Activated naive CD4-positive, alpha-beta T cell (primary cell): ENCODE measurements at places on chromosomes 6 and 20.

DNA sequence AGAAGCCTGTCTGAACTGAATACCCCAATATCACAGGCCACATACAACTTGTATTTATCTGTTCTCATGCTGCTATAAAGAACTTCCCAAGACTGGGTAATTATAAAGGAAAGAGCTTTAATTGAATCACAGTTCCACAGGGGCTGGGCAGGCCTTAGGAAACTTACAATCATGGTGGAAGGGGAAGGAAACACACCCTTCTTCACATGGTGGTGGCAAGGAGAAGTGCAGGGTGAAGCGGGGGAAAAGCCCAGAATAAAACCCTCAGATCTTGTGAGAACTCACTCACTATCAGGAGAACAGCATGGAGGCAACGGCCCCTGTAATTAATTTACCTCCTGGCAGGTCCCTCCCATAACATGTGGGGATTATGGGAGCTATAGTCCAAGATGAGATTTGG, 50.3 kb upstream of the FNDC1 start:
- no peak for DNase-seq

GRCh38 chr6:72031471-72031870, 145.1 kb downstream of the RIMS1 start:
- no peak for DNase-seq

DNA sequence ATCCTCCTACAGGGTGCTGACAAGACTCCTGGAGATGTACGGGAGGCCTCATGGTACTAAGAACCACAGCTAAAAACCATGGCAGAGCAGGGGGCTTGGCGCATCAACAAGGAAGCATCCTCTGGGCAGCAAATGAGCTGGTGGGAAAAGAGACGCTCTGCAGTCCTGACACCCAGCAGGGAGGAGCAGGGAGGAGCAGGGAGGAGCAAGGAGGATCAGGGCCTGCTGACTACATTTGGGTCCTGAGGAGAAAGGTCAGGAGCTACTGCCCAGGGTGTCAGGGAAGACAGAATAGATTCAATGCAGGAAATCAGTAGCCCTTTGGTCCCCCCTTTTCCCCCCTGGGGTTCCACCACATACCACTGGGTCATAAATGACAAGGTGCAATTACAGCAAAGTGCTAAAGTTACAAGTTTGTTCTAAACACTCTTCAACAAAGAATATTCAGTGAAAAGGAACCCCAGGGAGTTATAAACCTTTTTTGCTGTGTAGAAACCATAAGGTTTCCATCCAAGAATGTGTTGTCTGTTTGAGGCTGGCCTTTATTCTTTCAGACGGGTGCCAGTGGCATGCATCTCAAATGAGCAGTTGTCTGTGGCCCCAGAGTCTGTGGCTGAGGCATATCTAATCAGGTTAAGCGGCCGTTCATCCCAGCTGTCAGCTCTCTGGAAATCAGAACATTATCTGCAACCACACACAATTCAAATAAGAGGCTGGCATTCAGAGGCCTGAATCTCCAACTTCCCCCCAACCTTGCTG, 325.0 kb downstream of the CDC5L start:
- no peak for DNase-seq

DNA sequence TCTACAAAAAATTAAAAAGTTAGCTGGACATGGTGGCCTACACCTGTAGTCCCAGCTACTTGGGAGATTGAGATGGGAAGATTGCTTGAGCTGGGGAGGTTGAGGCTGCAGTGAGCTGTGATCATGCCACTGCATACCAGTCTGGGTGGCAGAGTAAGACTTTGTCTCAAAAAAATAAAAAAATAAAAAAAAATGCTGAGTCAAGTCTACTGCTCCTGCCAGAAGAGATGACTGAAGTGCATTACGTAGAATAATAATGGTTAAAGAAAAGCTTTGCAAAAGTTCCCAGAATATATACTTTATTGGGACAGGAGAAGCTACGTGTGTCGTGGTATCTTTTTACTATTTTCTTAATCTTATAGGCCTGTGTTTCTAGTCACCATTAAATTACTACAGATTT, 125.3 kb downstream of the SLC16A10 start:
- DNase-seq = no peak

- no peak for DNase-seq
Observed at GRCh38 chr6:127539272-127539671, 20.1 kb upstream of the MTCL3 start.

DNA sequence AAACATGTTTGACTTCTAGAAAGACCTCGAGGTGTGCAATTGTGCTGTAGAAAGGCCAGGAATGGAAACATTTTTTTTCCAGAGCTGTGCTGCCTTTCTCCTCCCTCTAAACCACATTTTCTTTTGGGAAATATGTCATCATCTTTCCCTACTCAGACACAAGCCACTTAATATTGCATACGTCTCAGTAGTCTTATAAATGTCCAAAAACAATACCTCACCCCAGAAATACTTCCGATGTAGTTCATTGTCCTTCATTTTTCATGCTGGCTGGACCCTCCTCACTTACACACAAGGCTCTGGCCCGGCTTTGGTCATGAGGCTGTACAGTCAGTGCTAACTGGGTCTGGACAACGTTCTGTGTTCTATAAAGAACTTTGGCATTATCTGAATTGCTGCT, 126.4 kb downstream of the SCML4 start:
- no peak for DNase-seq

- no peak for DNase-seq
Observed at GRCh38 chr20:44627364-44628010, 24.0 kb downstream of the ADA start.

- no peak for DNase-seq
Observed at GRCh38 chr6:118668761-118669385, 17.5 kb upstream of the CEP85L start.

DNA sequence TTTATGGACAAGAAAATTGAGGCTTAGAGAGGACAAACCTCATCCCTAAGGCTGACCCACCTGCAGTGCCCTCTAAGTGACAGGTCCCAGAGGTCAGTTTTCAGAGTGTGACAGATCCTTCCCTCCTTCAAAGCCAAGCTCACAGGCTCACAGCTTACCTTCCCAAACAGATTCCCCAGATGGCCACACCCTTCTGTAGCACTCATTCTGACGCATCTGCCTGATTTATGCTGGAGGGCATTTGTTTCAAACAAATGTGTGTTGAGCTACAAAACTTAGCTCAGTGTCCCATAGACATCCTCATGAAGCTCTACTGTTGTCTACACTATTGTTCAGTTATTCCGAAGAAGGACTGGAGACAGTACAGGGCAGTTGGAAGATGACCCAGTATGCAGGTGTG, 60.6 kb upstream of the RIN2 start:
- no peak for DNase-seq

GRCh38 chr20:50425076-50425475, 85.1 kb upstream of the PTPN1 start:
- no peak for DNase-seq

DNA sequence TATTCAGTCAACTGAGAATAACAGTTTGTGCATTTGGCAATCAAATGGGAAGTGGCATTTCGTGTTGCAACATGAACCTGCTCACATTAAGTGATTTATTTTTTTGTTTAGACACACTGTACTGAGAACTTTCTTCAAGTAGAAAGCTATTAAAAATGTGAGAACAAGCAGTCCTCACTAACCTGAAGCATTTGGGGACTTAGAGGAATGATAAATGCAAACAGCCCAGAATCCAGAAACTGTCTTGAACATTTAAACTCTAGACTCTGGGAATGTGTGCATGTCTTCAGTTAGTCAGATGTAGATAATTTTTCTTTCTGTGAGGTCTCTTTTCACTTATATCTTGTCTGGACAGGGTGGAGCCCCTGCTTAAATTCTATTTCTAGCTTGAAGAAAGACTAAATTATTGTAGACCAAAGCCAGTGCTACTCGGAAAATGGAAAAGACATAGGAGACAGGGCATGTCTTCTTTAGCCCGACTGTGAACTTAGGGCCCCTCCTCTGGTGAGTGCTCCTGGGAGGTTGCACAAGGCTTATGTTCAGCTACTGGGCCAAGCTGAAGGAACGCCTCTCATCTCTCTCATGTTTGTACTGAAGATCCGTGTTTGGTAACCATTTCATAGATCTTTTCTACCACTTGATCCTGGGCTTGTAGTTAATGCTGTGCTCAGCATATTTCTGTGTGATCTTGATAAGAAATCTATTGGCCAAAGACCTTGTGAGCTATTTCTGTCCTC, 70.1 kb downstream of the SLX4IP start:
- no peak for DNase-seq

DNA sequence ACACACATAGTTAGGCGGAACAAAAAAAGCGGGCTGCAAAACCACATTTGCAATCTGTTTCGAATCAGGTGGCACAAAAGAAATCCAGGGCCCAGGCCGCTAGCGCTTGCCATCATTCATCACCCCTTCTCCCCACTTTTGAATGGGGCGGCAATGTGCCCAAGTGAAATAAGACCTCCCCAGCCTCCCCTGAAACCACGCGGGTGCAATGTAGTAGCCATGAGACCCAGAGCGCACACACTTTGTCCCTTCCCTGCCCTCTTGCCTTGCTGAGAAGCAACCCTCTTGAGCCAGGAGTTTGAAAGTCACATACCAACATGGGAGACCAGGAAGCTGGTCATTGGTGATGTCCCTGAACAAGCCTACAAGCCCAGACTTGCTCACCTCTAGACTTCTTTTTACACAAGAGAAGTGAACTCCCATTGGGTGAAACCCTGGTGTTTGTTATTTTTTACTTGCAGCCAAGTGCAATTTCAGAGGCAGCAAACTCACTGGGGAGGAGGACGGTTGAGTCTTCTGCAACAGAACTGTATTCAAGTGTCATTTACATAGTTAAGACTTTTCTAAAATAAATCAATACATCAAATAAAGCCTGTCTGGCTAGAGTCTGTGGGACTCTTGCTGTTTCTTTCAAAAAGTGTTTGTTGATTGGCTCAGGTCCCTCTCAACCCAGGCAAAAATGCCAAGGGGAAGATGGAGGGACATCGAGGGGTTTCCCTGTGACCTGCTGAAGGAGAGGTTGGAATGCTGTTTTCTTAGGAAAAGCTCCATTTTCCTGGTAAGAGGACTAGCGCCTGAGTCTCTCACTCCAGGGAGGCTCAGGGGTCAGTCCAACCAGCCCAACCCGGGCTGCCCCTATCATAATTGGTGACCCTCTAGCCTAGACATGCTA, 138.1 kb upstream of the PTPN1 start:
- no peak for DNase-seq

DNA sequence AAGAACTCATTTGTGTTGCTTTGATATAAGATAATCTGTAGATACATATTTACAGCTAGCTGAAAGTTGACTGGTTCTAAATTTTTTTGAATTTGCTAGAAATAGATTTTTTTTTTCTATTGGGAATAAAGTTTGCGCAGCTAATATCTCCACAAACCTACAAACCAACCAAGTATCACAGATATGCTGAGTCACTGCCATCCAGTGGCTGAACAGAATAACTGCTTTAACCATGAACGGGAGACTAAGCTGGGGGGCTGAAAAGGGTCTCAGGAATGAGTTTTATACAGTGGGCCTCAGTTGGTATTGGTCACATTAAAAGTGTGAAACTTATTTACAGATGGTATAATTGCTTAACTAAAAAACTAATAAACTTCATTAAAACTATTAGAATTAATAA, 326.7 kb upstream of the CNR1 start:
- DNase-seq = no peak

GRCh38 chr6:32167761-32168262, 3.4 kb downstream of the EGFL8 start:
- DNase-seq = no peak

DNA sequence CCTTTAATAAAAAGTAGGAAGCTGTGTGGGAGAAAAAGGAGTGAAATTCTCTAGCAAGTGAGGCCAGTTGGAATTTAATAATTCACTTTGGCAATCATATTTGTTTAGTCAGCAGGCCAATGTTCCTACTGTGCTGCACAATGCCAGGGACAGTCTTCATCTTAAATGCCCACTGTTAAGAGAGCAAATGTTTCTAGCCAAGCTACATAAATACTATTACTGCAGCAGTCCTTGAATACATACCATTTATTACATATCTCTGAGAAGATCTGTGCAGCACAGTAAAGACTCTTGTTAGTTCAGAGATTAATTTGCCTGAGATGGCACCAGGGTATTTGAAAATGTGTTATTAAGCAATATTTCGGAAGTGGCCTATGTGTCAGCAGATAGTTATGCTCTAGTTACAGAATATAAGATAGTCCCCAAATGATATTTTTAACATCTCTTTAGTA, 105.4 kb downstream of the OGFRL1 start:
- no peak for DNase-seq
